Activated T-cell treated with anti-CD3 and anti-CD28 coated beads for 4 hours (primary cell): ENCODE measurements at places on chromosomes 6 and 20.

DNA sequence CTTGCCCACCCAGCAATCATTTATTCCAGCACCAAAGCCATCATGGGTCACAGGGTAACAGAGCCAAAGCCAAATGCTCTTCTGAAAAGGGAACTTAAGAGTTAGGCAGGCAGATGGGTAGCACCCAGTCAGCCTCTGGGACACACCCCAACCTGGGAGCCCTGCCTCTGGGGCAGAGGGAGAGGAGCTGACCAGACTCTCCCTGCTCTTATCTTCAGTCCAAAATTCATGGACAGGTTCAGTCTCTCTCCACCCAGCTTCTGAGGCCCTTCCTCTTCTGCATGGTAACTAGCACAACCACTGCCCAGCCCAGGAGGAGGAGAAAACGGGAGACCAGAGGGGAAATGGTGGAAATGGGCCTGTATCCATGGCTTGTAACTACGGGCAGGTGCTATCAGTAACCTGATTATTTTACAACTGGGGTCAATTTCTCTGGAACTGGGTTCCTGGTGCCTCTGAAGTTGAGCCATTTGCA, 105.4 kb downstream of the NOL4L start:
- DNase-seq, result no peak

GRCh38 chr6:21317642-21318041, 275.9 kb upstream of the SOX4 start:
- no peak for DNase-seq

GRCh38 chr6:23177806-23178205, 608.4 kb downstream of the HDGFL1 start:
- no peak for DNase-seq

- no peak for DNase-seq
Observed at GRCh38 chr6:4114123-4114522, 21.3 kb downstream of the ECI2 start.

DNA sequence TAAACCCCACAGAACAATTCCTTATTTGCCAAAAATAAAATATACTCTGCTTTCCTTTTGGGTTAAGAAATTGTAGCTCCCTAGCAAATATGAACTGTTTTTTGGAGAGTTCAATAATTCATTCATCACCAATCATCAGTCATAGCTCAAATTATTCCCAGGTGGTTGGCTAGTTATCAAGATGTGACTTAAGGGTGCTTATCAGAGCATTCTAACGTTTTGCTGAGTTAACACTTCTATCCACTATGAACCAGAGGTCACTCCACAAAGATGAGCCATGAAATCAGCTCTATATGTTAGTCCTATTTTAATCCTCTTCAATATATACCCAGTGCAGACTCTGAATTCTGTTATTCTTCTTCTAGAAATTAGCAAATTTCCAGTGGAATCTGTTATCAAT, 379.1 kb downstream of the TENT5A start:
- no peak for DNase-seq

DNA sequence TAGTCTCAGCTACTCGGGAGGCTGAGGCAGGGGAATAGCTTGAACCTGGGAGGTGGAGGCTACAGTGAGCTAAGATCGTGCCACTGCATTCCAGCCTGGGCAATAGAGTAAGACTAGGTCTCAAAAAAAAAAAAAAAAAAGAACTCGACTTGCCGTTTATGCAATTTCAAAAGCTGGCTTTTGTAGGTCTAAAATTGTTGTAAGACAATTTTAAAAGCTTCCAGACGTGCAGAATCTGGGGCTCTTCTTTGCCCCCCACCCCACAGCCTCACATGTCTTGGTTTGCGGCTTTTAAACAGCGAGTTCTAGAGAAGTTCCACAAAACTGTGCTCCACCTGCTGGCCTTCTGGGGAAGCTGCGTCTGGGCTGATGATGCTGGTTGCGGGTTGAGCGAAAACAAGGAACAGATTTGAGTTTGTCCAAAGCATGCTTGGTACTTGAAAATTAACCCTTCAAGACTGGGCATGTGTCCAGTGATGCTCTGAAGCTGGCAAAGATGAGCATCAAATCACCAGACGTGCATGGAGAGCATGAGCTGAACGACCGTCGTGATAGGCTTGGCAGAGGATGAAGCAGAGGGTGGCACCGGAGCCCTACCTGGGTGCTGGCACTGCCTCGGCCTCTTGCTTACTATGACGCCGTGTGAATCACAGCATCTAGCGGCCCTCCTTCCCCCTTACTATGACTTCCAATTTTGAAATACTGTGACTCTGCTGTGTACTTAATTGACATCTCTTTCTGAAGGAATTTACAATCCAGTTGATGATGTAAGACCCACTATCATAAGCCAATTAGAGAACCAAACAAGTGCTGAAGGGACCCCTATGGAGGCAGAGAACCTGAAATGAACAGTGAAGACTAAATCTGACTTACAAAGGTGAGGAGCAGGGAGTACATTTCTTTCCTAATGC, 171.4 kb downstream of the GMPR start:
- peak; percentile 45 for DNase-seq

GRCh38 chr6:69340196-69340595, 456.6 kb downstream of the LMBRD1 start:
- DNase-seq, result no peak

DNA sequence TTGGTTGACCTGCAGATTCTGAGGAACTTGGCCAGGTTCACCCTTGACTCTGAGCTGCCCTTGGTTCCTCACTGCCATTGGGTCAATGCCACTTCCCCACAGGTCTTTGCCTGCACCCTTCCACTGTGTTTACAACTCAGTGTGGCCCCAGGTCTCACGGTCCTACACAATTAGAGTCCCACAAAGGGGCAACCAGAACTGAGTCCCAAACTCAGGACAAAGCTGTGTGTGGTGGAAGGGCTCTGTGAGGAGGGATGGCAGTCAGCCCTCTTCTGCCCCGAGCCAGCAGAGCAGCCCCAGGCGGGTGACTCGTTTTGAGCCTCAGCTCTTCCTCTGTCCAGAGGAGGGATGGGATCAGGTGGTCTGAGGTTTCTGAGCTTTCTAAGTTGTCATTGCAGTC, 69.5 kb downstream of the NPEPL1 start:
- DNase-seq, result no peak

DNA sequence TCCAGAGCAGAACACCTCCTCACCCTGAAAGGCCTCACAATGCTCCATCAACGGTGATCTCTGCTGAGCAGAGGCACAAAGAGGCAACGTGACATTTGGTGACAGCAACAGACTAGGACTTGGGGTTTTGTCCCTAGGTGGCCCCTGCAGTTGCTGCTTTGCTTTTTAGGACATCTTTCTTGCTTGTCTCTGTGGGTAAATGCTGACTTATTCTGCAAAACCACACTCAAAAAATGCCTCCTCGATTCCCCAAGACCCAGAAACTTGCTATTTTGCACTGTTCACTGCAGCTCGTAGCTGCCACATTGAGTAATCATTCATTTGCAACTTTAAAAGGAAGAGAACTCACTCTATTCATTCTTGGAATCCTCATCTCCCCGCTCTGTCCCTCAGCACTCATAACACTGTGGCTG, 209.9 kb downstream of the LY86 start:
- no peak for DNase-seq

- no peak for DNase-seq
Observed at GRCh38 chr6:75204959-75205775, 686 bp downstream of the COL12A1 start.

GRCh38 chr6:150999107-150999506, 133.6 kb downstream of the MTHFD1L start:
- DNase-seq, result no peak

DNA sequence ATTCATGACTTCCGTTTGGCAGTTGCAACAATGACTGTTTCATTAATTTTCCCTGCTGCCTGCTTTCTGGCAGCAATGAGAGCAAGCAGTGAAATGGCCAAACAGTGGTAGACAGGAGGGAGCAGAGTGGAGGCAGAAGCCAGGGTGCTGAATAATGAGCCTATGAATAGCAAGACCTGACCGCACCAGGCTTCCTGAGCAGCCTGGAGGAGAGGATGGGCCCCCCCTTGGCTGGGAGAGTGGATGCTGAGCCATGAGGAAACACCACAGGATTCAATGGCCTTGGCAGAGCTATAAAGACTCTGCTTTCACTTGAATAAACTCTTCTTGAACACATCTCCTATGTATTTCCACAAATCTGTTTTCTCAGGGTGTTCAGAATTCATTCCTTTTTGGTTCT, 68.1 kb upstream of the SNRPB2 start:
- DNase-seq, result no peak

- no peak for DNase-seq
Observed at GRCh38 chr6:41708856-41709255, 26.6 kb downstream of the TFEB start.

DNA sequence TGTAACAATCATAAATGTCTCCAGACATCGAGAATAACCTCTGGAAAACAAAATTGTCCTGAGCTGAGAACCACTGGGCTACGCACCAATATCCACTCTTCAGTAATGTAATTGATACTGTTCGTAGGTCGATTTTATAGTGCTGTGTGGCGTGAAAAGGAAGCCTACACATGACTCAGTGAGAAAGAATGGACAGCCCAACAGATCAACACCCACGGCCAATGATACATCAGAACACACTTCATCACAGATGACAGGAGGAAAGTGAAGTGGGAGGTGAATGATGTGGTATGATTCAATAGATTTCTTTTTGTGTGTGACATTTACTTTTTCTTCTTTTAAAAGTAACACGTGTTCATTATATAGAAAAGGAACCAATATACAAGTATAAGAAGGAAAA, 93.5 kb downstream of the RPS12 start:
- no peak for DNase-seq

- DNase-seq, result no peak
Observed at GRCh38 chr6:130841128-130841728, 14.0 kb downstream of the SMLR1 start.

GRCh38 chr20:13425381-13426135, 204.5 kb downstream of the ISM1 start:
- DNase-seq, result no peak

DNA sequence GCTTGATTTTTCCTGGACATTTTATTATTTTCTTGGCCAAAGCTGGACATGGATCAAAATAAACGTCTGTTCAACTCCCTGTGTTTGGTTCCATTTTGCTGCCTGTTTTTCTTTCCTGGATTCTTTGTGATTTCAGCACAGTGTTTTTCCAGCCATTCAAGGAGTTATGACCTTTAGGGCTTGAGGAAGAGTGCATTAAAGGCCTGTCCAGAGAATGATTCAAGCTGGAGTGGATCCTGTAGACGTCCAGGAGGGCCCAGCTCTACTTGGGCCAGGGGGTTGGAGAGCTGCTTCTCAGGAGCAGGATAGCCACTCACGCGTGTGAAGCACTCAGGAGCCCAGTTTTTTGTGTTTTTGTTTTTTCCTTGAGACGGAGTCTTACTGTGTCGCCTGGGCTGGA, 56.5 kb upstream of the IER3 start:
- DNase-seq, result no peak

DNA sequence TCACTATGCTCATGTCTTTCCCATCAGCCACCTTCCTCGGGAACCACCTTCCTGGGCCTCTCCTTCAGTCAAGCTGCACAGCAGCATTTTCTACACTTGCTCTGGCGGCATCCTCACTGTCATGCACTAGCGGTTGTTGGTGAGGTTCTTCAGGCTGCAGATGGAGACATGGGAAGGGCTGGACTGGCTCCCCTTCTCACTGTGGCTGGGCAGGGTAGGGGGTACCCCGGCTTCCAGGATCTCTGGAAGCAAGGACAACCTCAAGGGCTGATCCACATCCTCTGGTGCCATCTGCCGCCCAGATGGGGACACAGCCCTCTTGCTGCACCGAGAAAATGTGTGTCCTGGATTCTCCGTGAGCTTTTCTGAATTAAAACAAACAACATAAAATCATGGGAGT, 180.1 kb upstream of the RNF24 start:
- no peak for DNase-seq

DNA sequence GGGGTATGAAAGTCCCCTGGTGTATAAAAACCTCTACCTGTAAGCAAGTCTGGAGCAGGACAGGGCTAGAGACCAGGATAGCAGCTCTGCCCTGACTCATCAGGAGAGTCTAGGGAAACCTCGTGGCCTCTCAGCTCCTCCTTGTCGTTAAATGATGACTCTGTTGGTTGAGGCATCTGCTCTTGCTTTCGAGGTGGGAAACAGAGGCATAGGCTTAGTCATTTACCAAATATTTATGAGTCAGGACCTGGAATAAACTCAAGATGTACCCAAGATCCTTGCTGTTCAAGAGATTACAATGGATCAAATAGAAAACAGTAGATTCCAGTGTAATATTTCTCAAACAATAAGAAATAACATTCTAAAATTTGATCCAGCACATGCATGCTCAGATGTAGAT, 5.5 kb downstream of the MANBAL start:
- no peak for DNase-seq

GRCh38 chr20:50488236-50488806, 21.9 kb upstream of the PTPN1 start:
- no peak for DNase-seq

- no peak for DNase-seq
Observed at GRCh38 chr6:21587179-21587960, 6.2 kb upstream of the SOX4 start.

GRCh38 chr20:59966428-59966827, 8.2 kb downstream of the CDH26 start:
- no peak for DNase-seq

DNA sequence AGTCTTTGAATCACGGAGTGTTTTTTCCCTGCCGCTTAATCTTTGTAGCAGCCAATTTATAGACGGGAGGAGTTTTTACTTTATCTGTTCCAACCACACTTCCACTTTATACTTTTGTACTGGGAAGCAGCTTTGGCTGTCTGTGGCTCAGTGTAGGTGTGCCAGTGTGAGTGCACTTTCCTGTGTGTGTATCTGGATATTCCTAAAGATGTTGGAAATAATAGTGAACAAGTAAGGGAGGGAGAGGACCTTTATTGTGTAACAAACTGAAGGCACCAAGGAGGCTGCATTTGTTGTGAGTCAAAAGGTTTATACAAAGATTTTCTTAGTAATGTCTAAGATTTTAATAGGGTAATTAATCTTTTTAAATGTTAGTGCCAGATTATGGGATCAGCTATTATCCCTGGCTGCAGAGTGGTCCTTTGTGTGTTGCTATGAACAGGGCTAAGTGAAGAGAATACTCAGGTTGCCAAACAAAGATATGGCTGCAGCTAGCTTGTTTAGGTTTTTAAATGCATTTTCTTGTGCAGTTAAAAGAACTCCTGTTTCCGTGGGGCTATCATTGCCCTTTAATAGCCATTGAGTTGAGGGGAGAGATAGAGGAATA, 226.3 kb downstream of the RNF144B start:
- no peak for DNase-seq

DNA sequence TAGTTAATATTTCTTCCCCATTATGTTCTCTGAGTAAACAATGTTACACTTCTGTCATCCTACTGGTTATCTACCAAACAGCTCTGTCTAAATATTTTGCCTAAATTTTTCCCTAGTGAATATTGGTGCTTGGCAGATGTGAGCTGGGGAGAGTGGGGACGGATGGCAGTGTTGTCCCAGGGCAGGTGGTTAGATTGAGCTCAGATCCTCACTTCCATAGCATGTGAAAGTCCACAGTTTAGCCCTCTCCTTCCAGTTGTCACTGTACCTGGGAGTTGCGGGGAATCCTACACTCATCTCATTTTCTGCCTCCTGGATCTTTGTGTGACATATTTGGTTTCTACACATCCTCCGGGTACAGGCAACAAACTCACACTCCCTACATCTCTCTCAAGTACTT, 484.9 kb downstream of the EPM2A start:
- DNase-seq, result no peak
